ENCODE measurements at places on chromosomes 4 and X.

GRCh38 chrX:154396973-154397887, 947 bp upstream of the RPL10 start:
- peak; percentile 55 for DNase-seq

- no peak for DNase-seq
Observed at GRCh38 chrX:116806288-116806802, 343.6 kb upstream of the CT83 start.

DNA sequence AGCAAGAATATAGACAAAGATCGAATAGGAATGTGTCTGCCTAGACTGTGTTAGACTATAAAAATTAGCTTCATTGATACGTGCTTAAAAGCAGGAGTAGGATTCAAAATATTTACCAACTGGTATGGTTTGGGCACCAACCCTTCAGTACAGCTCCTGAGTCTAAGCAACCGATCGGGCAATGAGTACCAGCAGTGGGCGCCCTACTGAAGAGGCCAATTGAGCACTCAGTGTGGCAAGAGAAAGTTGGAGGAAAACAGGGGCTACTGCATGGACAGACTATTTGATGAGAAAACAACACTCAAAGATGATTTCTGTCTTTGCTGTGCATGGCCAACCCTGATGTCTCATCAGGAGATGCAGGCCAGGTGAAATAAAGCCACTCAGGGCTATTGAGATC, 176.0 kb upstream of the NWD2 start:
- DNase-seq: no peak

- DNase-seq: no peak
Observed at GRCh38 chr4:126273746-126274145, 959.0 kb downstream of the FAT4 start.

DNA sequence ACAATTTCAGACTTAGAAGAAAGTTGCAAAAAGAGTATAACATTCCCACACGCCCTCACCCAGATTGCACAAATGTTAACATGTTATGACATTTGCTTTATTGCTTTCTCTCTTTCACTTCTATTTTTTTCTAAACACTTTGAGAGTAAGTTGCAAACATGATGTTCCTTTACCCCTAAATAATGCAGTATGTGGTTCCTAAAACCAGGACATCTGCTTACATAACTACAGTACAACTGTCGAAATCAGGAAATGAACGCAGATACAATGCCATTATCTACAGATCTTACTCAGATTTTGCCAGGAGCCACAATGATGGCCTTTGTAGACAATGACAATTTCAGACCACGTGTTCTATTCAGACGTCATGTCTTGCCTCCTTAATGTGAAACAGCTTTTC, 22.4 kb downstream of the SH3TC1 start:
- DNase-seq: peak; percentile 65

DNA sequence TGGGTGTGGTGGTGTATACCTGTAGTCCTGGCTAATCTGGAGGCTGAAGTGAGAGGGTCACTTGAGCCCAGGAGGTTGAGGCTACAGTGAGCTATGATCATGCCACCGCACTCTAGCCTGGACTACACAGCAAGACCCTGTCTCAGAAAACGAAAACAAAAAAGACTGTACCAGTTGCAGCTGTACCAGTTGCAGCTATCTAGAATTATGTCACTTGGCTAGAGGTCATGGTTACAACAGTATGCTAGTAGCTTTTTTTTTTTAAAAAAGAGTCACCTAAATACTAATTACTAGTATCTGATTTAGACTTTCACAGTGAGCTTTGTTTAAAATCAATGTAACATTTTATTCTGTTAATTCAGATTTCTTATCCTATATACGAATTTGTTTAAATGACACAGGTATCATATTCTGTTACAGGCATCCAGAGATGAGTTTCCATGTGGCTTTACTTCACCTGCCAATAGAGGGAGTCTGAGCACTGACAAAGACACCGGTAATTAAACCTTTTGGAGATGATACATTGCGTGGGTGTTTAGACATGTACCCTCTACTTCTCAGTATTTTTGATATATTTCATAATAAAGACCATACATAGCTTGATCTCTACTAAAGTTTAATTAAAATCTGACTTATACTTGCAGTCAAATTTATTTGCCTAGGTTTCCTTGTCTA, 100.2 kb upstream of the IL13RA1 start:
- DNase-seq: no peak

- no peak for DNase-seq
Observed at GRCh38 chr4:169070071-169070894, 60.2 kb upstream of the CBR4 start.

GRCh38 chr4:40887764-40888131, 138.0 kb downstream of the NSUN7 start:
- peak; percentile 27 for DNase-seq

GRCh38 chr4:125546272-125546671, 231.5 kb downstream of the FAT4 start:
- DNase-seq: no peak

DNA sequence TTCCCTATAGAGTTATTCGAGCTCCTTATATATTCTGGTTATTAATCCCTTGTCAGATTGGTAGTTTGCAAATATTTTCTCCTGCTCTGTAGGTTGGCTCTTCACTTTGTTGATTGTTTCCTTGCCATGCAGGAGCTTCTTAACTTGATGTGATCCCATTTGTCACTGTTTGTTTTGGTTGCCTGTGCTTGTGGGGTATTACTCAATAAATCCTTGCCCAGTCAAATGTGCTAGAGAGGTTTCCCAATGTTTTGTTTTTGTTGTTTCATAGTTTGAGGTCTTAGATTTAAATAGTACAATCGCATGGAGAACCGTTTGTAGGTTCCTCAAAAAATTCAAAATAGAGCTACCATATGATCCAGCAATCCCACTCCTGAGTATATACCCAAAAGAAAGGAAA, 2.3 kb upstream of the SYTL5 start:
- DNase-seq: no peak

DNA sequence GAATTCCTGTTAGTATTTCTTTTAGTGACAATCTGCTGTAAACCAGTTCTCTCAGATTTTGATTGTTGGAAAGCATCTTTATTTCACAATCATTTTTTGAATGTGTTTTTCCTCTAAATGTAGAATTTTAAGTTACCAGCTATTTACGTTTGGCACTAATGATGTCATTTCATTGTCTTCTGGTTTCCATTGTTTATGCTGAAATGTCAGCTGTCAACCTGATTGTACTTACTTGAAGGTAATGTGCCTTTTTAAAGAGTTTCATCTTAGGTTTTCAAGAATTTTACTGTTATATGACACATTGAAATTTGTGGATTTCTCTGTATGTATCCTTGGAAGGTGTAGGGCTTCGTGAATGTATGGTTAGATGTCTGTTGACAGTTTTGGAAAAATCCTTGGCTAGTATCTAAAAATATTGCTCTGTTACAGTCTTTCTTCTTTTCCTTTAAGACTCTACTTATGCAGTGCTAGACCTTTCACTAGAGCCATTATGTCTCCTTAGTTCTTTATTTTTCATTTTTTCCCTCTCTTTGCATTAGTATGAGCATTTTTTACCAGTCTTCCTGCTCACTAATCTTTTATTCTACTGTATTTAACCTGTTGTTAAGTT, 30.4 kb downstream of the SMAD1 start:
- no peak for DNase-seq

GRCh38 chrX:108313669-108314068, 124.6 kb downstream of the COL4A6 start:
- no peak for DNase-seq

DNA sequence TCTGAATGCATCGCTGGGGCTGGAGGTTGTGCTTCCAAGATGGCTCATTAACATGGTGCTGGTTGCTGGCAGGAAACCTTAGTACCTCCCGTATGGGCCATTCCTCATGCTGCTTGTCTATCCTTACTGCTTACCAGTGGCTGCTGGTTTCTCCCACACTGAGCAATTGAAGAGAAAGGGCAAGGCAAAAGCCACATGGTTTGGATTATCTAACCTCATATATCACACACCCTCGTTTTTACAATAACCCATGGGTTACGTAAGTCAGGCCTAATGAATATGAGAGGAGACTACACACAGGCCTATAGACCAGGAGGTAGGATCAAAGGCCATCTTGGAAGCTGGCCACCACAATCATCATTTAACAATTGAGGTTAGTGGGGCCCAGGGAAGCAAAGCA, 141.8 kb upstream of the EDNRA start:
- no peak for DNase-seq

DNA sequence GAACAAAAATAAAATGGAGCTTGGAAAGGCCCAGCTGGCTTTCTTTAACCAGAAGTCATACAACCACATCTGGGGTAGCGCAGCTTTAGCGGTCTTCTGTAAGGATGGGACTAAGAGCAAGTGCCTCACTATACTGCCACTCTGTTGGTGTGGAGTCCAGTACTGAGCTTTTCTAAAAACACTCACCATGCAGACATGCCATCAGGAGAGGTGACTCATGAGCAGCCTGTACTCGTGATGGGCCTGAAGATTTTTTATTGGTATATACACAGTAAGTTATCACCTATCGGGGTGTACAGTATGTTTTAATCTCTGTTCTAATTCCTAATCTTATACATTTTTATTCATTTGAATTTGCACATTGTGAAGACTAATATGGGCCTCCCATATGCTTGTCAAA, 9.6 kb downstream of the PPP3CA start:
- DNase-seq: no peak

DNA sequence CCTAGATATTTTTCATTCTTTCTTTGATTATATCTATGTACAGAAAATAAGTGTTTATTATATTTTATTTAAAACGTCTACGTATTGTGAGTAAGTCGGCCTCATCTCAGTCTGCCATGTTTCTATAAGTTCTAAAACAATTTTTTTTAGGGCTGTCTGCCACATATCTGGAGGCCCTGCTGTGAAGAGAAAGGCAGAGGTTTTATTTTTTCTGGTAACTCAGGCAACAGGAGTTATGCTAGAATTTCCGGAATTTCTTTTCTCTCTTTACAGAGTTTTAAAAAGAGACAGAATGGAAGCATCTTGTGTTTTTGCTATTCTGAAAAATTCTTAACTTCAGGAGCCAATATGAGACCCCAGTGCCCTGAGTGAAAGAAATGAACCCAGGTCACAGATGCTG, 1124.0 kb upstream of the TENM3 start:
- DNase-seq: no peak

DNA sequence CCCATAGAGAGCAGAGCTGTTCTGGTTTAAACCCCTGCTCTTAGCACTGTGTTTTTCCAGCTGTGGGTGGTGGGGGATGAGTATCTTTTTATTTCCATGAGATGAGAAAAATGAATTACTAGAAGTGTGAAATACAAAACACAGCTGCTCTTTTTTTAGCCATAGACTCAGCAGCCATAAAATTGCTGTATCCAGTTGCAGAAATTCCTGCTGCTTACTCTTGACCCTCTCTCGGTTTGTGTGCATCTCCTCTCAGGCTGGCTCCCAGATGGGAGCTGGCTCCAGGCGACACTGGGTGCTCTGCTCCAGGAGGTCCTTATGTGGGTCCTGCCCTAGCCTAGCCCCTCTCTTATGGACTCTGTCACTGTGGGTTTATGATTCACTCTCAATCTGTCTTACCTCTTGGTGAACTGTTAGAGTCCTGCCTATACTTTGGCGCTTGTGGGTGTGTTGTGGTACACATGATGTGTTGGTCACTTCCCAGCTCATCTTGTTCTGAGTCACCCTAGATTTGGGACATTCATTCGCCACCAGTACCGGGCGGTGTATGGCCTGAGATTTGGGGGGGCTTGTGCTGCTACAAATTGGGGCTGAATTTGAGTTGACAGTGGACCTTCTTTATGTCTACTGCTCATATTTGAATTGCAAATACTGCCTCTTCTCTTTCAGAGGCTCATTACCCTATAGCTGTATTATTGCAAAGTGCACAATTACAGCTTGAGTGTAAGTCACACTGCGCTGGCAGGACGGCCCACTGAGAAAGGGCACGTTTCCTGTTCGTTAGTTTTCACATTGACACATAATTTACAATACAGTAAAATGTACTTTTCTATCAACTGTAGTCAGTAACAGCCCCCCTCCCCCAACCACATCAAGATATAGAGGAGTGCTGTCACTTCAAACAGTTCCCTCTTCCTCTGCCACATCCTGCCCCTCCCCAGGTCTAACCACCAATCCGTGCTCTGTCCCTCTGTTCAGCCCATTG, 46.9 kb upstream of the MSANTD1 start:
- no peak for DNase-seq

DNA sequence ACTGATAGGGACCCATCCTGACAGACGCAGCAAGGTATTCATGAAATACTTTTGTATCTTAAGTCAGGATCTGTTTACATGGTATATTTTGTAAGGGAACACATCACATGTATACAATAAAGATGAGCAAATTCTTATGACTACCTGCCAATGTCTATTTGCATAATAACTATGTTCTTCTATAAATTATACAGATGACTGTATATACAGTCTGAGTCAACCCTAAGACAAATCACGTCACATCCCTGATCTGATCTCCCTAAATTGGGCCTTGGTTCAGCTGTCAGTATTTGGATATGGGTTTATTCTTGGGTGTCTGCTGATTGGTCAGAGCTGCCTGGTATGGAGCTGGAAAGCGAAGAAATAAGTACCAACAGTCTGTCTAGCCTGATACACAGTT, 93.3 kb downstream of the SERPINA7 start:
- no peak for DNase-seq

DNA sequence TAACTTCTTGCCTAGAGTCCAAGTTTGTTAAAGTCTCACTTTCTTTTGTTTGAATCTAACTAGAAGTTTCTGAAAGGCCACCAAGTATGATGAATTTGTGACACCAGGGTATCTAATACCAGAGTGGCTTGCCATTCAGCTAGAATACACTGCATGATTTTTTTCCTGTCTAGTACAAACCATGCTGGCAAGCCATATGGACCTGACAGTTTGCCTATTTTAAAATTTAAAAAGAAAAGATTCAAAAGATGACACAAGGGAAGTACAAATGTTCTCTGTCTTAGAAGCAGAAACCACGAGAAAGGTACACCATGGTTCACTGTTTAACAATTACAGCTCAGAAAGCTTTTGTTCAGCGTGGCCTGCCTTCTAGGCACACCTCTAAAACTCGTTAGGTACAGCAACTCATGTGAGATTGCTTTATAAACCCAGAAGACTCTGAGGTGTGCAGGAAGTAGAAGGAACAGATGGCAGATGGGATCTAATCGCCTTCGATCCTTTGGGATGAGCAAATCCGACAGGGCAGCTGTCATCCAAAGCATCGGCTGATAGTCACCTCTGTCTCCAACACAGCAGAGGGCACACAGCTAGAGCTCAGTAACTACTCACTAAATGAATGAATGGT, 35.4 kb upstream of the CENPU start:
- DNase-seq: no peak

DNA sequence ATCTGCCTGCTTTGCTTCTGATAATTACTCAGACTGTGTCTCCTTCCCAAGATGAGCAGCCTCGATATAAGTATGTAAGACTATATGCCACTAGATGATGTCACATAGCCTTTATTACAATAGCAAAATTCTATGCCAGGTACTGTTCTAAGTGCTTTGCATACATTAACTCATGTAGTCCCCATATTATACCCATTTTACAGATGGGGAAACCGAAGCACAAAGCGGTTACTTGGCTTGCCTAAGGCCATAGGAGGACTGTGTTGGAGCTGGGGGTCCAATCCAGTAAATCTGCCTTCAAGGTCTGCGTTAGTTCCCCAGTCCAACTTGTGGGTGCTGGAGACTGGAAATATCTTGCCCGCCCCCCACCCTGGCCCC, 826 bp upstream of the SCML1 start:
- no peak for DNase-seq

GRCh38 chr4:51943221-51943620, 76.9 kb downstream of the LRRC66 start:
- no peak for DNase-seq

GRCh38 chr4:159010563-159011260, 92.2 kb upstream of the RAPGEF2 start:
- peak; percentile 66 for DNase-seq

Data from globus pallidus (tissue), 1 donor.